Brain pericyte (primary cell): ENCODE measurements at places on chromosomes 4 and X.

GRCh38 chrX:155070663-155070974, 317 bp downstream of the CMC4 start:
- no peak for DNase-seq

DNA sequence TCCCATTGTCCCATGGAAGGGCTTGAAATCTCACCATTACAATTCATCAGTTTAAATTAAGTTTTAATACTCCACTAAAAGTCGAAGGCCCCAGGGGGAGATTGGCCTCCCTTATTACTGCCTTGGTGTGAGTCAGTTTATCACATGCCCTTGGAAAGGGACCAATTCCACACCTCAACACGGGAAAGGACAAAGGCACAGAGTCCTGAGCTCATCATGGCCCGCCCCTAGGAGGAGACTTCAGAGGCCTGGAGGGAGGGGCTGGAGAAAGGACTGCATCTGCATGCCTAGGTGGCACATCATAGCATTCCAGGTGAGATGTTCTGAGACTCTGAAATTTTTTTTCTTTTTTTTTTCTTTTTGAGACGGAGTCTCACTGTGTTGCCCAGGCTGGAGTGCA, 2.8 kb upstream of the SEL1L3 start:
- DNase-seq = no peak

DNA sequence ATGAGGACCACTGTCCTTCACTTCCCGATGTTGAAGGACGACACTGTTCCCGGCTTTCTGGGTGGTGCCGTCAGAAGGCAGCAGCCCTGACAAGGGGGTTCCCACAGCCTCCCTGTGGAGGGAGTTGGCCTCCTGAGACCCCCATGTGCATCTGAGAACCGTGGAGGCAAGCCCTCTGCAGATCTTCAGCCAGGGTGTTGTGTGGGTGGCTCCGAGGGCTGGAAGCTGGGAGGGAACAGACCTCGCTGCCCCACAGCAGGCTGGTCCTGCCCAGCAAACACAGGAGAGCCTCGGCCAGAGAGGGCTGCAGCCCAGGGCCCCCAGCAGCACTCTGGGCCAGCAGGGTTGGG, 16.2 kb downstream of the DGKQ start:
- no peak for DNase-seq

DNA sequence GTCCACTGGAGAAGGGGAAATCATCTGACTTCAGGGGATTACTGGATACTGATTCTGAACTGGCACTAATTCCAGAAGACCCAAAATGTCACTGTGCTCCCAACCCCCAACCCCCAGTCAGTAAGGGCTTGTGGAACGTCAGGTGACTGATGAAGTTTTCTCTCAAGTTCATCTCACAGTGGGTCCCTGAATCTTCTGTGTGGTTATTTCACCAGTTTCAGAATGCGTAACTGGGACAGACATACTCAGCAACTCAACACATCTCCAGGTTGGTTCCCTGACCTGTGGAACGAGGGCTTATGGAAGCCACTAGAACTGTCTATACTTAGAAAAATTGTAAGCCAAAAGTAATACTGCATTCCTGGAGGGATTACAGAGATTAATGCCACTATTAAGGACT, 45.3 kb downstream of the DDX60L start:
- no peak for DNase-seq

- DNase-seq = no peak
These were observed 27.8 kb upstream of the OPHN1 start for GRCh38 chrX:68461093-68461492.

- no peak for DNase-seq
These were observed 15.5 kb upstream of the ADD1 start for GRCh38 chr4:2827874-2828751.

DNA sequence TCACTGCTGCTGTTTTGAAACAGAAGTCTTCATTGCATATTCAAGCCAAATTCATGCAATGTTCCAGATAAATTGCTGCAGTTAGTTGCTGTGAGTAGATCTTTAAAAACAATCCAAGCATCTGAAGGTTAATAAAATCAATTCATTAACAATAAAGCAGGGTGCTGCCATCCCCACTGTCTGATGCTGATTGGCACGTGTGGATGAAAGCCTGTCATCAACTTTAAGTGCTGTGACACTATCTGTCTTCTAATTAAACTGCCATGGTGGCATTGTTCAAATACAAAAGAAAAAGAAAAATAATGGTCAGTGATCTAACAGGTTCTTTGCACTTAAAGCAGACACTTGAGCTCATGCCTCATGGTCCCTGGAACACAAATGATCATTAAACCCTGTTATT, 63.0 kb upstream of the MND1 start:
- no peak for DNase-seq

DNA sequence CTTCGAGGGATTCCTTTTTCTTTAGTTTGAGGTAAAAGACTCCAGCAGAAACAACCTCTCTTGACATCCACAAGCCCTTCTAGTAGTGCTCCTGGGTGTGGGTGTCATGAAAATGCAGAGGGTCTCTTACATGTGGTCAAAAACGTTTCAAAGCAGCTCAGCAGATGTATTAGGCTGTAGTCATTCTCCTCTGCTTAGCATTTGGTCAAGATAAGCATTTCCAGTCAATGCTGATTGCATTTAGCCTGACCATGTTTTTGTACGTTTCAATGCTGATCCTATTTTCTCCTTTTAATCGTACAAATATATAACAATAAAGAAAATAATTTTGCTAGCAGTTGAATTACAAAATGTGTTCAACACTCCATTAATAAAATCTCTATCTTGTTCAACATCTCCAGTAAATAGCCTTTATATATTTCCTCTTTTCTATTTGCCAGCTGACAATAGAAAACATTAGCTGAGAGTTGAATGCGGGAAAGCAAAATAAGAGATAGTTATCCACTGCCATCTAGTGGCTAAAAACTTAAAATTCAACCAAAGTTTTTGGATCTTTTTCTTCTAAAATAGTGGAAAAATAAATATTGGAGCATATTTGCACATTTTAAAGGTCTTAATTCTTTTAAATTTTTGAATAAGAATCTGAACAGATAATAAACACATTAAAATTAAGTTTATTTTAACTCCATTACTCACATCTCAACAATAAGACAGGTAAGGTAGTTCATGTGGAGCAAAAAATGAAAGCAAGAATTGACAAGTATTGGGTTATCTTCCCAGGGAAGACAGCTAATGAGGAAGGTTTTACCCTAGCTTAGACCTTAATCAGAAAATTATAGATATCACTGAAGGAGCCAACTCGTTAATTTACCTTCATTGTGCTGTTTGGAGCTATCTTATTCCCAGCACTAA, 15.2 kb upstream of the PACRGL start:
- DNase-seq = no peak

- no peak for DNase-seq
These were observed 34.9 kb upstream of the UGT8 start for GRCh38 chr4:114563536-114564315.

DNA sequence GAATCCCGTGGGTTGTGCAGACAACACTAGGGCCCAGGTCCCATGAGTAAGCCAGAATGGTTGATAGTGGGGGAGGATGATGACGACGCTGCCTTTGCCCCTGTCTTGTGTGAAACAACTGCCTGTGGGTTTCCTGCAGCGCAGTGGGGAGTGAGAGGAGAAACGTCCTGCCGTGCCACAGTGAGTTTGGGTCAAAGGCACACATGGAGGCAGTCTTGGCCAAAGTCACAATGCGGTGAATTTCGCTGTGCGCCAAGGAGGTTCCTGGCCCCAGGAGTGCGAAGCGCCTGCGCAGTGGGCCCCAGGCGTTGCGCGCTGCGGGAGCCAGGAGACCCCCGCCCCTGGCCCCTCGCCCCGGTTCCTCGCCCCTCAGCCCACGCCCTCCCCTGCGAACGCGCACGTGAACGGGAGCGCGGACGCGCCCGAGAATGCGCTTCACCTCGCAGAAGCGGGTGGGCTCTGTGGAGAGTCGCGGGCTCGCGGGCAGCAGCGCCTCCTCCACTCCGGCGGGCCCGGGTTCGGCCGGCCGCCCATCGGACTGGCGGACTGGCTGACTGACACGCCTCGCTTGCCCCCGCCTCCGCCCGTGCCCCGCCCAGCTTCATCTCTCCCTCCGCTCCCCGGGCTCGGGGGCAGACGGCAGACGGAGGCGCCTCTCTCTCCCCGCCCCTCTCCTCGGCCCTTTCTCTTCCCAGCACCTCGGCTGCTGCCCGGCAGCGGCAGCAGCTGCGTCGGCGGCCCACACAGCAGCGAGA, at the start of gene NUDT10:
NUDT10 (plus strand) TSS at position 635 of the 755 bp plus-strand sequence. CDS start 144 bp downstream, outside the sequence.
- DNase-seq = no peak

DNA sequence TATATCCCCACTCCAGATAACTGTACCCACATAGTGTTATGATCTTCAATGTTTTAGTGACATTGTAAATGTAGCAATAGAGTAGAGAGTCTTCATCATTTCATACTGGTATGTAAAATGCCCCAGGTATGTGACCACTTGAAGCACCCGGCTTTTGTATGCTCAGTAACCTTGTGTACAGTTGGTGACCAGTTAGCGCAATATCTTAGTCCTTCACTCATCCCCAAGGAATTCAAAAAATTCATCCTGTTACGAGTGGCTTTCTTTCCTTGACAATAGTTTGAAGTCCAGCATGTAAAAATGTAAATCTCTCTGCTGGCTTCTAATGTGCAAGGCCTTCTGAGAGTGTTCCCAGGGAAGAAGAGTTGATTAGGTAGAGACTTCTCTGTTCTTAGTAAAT, 145.6 kb downstream of the ARX start:
- peak; percentile 1 for DNase-seq

DNA sequence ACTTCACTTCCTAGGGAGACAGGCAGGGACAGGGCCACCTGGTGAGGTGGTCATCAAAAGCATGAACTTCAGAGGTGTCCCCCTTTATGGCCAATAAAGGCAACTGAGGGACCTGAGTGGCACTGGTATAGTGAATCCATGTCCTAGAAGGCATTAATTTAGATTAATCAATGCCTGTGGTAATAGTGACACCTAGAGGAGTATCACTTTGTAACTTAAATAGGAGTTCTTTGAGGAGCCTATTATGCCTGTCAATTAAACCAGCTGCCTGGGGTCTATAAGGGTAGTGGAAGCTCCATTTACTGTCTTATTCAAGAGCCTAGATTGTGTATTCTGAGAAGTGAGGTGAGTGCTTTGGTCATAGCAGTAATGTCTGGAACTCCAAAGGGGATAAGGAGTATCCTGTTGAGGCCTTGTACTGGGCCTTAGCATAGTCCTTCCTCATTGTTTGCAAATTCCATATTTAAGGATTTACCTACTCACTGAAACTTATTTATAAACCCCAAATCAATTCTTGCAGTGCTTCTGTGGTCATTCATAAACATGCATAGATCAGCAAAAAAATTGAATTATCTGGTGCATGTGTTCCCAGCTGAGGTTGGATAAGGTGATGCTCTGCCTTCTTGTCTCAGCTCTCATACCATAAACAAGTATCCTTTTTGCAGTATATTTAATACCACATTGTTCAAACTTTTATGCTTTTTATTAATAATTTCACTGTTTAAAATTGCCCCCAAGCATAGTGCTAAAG, 213.8 kb upstream of the RADX start:
- DNase-seq = no peak

GRCh38 chrX:154333837-154334271, 38.3 kb downstream of the TKTL1 start:
- DNase-seq = no peak

- no peak for DNase-seq
These were observed 302.5 kb downstream of the RAB28 start for GRCh38 chr4:13181681-13182080.

DNA sequence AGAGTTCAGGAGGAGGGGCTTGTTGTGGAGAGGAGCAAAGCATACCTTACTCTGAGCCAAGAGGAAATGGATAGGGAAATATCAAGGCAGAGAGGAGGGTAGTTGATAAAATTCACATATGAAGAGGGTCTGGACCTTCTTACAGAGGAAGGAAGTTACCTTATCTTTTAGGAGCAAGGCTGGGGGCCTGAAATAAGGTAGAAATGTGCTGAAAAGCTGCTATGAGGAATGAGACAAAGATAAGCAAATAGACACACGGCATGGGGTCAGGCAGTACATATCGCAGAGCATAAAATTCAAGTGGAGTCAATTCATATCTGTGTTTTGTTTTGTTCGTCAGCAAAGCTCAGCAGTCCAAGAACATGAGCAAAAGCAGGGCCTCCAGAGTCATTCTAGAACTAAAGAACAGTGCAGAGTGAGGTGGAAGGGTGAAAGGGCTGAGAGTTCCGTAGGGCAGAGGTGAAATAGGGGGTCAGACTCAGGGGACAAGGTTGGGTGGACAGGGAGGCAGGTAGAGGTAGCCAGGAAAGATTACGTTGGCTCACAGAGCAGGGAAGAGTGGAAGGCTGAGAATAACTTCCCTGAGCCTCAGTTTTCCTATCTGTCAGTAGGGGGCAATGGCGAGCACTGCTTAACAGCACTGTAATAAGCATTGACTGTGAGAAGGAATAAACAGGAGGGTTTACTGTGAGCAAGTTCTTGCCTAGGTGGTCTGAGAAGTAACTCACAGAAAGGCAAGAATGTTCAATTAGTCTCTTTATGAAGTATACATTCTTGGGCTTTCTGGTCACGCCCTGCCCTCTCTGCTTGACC, 9.2 kb downstream of the VSIG4 start:
- DNase-seq = no peak

DNA sequence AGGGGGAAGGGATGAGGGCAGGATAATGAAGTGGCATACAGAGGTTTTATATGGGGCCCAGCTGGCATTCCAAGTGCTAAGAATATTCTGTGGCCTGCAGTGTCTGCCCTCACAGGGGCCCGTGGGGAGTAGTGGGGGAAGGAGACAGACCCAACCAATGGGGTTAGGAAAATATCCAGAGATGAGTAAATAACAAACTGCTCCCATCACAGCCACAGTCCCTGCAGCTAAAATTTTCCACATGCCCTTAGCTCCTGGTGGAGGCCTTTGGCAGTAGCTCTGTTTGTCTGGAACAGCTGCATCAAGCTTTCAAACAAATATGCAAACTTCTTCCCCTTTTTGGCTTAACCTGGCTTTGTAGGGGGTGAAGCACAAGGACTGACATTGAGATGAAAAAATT, 3.1 kb downstream of the SRPX2 start:
- DNase-seq = peak; percentile 47

DNA sequence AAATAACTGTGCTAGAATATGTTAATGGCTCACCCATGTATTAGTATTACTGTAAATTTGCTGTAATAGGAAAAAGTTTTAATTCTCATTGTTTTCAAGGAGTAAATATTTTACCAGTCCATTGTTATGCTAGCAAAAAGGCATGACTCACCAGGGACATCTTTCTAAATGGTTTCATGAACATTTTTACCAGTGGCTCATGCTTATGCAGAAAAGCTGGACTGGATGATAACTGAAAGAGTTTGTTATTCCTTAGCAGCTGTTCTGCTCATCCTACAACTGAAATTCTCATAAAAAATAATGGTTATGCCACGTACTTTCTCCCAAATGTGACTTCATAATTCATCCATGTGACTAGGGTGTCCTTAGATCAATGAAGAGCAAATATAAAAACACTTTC, 111.9 kb upstream of the PCDH18 start:
- DNase-seq = no peak

- no peak for DNase-seq
These were observed 64.5 kb upstream of the PRSS12 start for GRCh38 chr4:118417325-118417724.

- no peak for DNase-seq
These were observed 41.3 kb upstream of the GLRA3 start for GRCh38 chr4:174870311-174870710.

- no peak for DNase-seq
These were observed 55.5 kb downstream of the PDLIM5 start for GRCh38 chr4:94507281-94507680.
